Fibroblast of skin of right quadriceps (primary cell): ENCODE measurements at places on chromosomes 2 and 18.
A peak's percentile ranks its signal among the peaks of the same experiment; 100 is the strongest.

GRCh38 chr2:33785201-33786106, 186.4 kb upstream of the FAM98A start:
- no peak for DNase-seq

GRCh38 chr2:2886922-2887321, 490.7 kb downstream of the EIPR1 start:
- DNase-seq = no peak

DNA sequence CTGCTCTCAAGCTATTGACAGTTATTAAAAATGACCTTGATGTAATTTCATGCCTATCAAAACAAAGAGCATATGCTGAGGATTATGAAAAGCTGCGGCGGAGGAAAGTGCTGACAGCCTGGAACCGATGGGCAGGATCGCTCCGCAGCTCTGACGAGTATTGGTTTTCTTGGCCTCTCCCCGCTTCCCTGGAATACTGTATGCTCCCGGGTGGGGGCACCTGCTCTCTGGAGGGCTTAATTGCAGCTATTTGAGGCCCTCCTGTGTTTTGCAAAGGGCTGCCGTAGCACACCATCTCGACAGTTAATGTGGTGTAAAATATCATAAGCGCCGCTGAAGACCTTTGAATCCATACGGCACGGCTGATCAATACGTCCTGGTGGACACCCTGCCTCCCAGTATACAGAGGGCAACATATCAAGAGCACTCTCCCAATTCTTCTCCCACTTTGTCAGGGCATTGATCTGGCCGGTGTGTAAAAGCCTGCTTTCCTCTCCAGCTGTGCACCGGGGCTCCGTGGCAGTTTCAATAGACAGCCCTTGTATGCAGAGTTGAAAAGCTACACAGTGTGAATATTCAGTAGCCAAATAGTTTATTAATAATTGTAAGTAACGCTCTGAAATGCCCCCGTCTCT, 662.4 kb downstream of the GALR1 start:
- DNase-seq = no peak

- no peak for DNase-seq
Observed at GRCh38 chr2:208929139-208929864, 494.5 kb upstream of the MAP2 start.

- no peak for DNase-seq
Observed at GRCh38 chr2:160606341-160606740, 112.7 kb upstream of the RBMS1 start.

GRCh38 chr2:168169097-168169745, 78.2 kb downstream of the STK39 start:
- peak; percentile 46 for DNase-seq

- no peak for DNase-seq
Observed at GRCh38 chr2:73821669-73822068, 7.1 kb upstream of the STAMBP start.

DNA sequence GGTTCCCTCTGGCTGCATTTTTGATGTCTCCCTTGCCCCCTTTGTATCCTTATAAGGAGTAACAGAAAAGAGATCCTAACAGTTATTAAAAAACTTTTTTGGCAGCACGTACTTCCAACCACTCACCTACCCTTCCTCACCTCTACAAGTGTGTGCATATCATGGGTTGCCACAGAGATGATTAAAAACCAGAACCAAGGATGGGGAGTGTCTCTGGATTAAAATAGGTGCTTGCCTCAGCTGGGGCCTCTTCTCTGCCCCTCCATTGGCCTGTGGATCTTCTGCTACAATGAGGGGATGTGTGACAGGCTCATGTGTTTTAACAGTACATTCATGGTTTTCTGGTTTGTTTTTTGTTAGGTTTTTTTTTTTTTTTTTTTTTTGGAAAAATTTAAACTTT, 160.8 kb downstream of the FHOD3 start:
- DNase-seq = no peak

DNA sequence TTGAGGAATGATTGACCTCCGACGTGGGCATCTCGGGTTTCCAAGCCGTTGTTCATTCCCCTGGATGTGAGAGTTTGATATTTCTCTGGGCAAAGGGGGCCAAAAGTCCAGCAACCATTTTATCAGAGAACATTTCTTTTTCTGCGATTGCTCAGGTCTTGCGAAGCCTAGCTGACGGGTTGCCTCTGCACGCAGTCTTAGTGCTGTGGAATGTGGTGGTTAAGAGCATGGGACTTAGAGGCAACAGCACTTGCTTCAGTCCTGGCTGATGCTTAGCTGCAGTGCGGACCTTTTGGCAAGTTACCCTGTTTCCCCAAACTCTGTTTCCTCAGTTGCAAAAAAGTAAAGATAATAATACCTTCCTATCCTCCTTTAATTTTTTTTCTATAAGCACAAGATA, 45.0 kb downstream of the FAP start:
- peak; percentile 19 for DNase-seq
